ENCODE measurements at places on chromosomes 4 and X.

DNA sequence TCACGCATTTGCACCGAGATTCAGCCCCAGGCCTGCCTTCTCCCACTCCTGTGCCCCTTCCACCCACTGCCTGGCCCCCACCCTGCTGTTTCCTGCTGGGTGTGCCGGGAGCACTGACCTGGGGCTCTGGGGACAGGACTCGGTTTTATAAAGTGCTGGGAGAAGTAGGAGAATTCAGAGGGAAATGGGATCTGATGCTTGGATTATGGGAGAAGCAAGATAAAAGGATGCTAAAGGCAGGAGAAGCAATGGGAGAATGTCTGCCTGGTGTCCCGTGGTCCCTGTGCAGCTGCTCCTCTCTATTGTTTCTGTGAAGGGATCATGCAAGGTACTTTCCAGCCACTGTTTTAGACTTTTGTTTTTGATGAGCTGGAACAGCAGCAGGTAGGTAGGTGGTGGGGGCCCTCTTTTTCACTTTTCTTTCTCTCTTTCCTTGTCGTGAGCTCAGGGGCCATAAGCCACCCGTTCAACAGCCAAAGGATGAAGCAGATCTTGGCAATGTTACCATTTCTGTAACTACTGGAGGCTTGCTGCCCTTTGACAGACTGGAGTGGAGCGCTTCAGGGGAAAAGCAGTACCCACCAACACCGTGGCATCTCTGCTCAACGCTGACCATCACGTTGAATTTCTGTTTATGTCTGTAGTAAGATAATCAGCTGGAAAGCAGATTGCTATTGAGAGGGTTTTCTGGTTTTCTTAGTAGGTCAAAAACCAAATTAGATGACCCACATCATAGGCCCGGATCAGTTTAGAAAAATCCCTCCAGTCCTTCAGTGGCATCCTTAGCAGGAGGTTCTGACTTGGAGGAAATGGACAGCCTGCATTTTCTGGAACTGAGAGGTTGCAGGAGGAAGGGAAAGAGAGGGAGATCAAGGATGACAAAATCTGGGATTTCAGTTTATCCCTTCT is 63.8 kb upstream of the ENPP6 start:
- H3K27ac ChIP-seq, result peak overlapping the region; percentile 90
- DNase-seq, result peak; percentile 73
- peak overlapping the region; percentile 66 for H3K4me3 ChIP-seq
- peaks cover 62% of the 10 kb centered on the region for H3K4me1 ChIP-seq
- H3K36me3 ChIP-seq, result peaks cover 9% of the 10 kb centered on the region

DNA sequence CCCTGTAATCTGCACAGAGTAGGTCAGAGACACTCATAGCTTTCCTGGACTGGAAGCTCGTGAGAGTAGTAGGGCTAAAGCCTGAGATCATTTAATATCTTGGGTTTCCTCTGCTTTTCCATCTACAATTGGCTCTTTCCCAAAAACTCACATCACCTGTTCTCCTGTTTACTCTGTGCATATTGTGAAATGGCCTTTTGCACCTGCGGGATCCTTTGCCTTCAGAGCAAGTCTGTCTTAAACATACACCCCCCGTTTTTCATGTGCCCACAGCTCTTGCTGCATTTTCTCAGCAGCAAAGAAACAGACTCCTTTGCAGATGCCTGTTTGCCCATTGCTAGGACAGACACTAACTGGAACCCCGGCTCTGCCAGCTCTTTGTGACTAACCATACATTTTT is 608.3 kb upstream of the PCDH10 start:
- no peaks in the 10 kb centered on the region for H3K36me3 ChIP-seq
- H3K27ac ChIP-seq, result no peak overlapping the region
- DNase-seq, result no peak
- H3K4me3 ChIP-seq, result no peak overlapping the region

DNA sequence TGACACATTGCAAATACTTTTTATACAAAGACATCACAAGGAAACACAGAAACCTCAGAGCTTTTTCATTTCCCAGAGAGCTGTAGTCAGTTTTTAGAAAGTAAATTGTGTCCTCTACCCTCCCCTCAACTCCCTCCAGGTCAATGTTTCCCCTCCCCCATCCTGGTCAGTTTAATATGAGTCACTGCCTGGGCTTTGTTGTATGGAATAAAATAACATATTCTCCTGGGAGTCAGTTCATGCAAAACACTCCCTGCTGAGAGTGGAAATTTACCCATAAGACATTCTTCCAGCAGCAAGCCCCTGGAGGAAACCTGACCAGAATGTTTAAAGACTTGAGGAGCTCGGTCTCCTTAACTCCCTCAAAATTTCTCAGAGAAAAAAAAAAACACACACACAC is 270.1 kb upstream of the LDB2 start:
- no peak for DNase-seq
- H3K27me3 ChIP-seq, result peaks cover 5% of the 10 kb centered on the region
- no peaks in the 10 kb centered on the region for H3K4me1 ChIP-seq

- peaks cover 9% of the 10 kb centered on the region for H3K36me3 ChIP-seq
- peaks cover 33% of the 10 kb centered on the region for H3K4me1 ChIP-seq
- DNase-seq, result peak; percentile 86
- H3K4me3 ChIP-seq, result peak overlapping the region; percentile 87
Measured at GRCh38 chr4:55947912-55948725, 626 bp upstream of the CEP135 start.

DNA sequence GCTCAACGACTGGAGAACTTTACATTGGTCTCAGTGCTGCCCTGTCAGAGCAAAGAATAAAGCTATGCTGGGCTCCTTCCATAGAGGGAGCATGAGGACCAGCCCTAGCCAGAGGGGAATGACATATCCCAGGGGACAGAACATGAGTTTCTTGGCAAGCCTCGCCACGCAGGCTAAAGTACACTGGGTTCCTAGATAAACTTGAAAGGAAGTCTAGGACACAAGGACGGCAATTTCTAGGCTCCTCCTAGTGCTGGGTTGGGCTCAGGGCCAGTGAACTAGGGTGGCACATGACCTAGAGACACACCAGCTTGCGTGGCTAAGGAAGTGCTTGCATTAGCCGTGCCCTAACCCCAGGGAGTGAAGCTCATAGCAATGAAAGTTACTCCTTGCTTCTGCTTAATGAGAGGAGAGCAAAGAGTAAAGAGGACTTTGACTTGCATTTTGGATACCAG is 141.0 kb downstream of the MAB21L2 start:
- H3K36me3 ChIP-seq, result peaks cover 31% of the 10 kb centered on the region
- H3K27ac ChIP-seq, result no peak overlapping the region
- no peak for DNase-seq
- no peaks in the 10 kb centered on the region for H3K27me3 ChIP-seq
- H3K4me1 ChIP-seq, result no peaks in the 10 kb centered on the region

All from activated CD4-positive, alpha-beta T cell treated with anti-CD3 and anti-CD28 coated beads, Interleukin-2, amount 10 ng/mL, durations not matched to agents 24 days and 14 days (primary cell).